Esophagus squamous epithelium (tissue), 5 donors: ENCODE measurements at places on chromosomes 11 and 22.

GRCh38 chr22:17980638-17981051, 43.7 kb downstream of the MICAL3 start:
- DNase-seq, result no peak

DNA sequence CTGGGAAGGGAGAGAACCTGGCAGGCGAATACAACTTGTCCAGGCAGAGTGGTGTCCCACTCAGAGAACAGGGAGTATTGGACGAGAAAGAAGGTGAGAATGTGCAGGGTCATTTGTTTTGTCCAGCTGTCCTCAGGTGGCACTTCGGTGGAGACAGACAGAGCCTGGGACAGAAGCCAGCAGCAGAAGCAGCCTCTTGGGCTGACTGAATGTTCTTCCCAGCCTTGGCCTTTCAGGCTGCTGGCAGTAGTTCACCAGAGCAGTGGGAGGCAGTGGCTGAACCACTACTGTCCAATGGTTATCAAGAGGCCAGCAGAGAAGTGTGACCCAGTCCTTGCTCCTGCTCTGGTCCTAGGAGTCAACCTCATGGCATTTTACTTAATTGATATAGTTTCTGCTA, 331.1 kb upstream of the NARS2 start:
- DNase-seq, result no peak

DNA sequence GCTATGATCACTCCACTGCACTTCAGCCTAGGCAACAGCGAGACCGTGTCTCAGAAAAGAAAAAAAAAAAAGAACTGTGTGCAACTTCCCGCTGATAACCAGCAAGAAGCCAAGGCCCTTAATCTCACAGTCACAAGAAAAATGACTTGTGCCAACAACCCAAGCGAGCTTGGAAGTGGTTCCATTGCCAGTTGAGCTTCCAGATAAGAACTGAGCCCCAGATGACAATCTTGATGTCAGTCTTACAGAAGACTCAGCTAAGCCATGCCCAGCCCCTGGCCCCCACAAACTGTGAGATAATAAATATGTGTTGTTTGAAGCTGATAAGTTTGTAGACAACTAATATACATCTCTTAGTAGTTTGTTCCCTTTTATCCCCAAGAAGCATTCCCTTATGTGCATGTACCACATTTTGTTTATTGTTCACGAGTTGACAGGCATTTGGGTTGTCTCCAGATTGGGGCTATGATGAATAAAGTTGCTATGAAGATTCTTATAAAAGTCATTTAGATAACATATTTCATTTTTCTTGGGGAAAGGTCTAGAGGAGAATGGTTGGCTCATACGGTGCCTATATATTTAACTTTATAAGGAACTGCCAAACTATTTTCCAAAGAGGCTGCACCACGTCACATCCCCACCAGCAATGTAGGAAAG, 85.9 kb downstream of the TIMP3 start:
- DNase-seq, result no peak

DNA sequence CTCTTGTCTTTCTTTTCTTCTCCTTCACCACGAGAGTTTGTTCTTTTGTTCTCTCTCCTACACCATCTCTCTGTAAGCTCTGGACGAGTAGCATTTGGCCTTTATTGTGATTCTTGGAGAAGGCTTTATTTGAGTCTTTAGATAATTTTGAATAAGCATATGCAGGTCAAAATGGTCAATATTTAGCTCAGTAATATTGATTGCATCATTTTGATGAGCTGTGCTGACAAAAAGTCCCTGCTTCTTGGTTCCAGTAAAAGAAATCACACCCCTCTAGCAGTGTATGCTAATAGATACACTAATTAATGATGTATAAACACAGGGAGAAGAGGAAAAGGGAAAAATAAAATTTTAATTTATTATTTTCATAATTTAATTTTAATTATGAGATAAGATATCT, 25.8 kb upstream of the MUC15 start:
- DNase-seq, result no peak

DNA sequence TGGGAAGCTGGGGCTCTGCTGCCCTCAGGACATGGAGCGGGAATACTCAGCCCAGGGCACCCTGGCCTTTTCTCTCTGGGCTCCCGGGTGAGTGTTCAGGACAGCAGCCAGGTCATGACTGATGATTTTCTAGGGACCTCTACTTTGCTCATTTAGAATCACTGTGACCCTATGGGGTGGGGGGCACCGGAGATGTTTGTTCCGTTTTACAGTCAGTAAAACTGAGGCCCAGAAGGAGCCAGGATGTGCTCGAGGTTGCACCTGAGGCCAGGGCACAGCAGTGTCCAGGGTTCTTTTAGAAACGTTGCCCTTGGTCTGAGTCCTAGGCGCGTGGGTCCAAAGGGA, 48.1 kb downstream of the SMIM38 start:
- no peak for DNase-seq

DNA sequence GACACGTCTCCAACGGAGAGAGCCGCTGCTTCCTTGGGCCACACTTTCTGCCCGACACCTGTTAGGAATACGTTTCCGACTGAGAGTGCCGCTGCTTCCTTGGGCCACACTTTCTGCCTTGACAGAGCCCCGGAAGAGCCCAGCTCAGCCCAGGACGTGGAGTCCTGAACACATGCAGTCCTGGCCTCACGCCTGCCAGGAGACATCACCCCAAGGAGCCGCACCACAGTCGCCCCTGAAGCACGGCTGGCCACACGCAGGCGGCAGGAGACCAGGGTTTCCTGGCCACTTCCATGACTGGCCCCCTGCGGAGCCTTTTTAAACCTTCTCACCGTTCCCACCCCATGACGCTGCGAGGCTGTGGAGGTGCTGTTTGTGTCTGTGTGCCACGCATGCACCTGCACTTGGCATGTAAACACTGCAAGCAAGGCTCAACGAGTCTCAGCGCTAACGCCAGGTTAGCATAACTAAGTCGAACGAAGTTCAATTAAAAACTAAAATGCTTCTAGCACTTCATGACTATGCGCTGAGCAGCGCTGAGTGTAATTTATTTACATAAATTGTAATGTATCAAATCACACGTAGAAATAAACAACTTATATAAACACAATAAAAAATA, 8.8 kb downstream of the TOLLIP start:
- DNase-seq, result no peak

DNA sequence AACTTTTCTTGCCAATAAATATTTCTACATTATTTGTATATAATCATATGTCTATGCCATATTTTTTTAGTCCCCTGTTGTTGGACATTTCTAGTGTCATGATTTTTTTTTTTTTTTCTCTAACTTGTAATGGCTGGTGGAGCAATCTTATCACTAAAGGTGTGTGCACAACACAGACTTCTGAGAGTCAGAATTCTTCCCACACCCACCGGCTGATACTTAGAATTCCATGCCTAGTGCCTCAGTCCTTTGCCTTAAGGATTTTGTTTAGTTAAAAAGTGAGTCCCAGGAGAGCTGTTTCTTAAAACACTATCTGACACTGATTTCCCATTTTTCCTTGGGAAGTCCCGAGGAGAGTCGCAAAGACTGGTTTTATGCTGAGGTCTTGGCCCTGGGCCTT, 87.7 kb upstream of the BARX2 start:
- DNase-seq, result no peak

DNA sequence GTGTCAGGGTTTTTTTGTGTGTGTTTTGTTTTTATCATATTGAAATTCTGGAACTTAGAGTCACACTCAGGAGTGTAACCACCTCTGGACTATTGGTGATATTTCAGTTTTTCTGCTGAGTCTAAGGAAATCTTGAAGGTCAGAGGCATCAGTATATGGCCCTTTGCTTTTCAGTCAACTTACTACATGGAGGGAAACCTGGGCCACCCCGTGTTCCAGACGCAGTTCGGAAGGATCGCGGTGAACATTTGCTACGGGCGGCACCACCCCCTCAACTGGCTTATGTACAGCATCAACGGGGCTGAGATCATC, 19.9 kb downstream of the UPB1 start:
- DNase-seq, result no peak

DNA sequence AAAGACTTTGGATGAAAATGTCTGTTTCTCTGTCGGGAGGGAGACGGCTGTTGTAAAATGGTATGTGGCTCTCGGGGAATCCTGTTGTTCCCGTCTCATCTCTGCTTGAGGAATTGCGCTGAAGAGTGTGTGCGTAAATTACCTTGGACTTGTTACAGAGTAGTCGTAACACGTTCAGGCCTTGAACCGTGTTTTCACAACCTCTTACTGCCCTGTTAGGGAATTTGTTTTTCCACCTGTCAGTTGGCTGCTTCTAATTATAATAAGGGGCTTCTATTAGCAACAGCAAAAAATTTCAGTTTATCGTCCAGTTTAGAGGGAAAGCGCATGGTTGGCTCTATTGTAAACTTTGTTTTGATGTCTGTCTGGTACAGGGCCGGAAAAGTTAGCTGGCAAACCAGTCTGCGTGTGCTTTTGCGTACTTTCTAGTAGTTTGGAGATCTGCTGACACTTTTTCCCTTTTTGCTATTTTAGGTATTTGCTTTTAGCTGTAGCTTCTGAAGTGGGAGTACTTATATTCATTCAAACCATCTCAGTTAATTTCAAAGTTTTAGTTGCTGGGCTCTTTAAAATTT, 1.5 kb downstream of the HIPK3 start:
- DNase-seq, result no peak

DNA sequence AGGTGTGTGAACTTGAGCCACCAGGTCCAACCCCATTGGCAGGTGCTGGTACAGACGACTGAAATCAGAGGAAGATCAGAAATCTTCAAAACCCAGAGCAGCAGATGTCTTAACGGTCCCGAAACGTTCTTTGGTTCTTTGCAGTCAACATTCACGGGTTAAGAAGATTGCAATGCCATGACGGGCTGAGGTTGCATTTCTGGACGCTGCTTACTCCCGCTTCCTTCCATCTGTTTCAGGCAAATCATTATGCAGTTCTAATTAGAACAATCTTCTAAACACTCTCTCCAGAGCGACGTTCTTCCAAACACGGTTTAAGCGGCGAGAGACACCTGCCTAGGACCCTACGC, 492 bp upstream of the LUZP2 start:
- no peak for DNase-seq

DNA sequence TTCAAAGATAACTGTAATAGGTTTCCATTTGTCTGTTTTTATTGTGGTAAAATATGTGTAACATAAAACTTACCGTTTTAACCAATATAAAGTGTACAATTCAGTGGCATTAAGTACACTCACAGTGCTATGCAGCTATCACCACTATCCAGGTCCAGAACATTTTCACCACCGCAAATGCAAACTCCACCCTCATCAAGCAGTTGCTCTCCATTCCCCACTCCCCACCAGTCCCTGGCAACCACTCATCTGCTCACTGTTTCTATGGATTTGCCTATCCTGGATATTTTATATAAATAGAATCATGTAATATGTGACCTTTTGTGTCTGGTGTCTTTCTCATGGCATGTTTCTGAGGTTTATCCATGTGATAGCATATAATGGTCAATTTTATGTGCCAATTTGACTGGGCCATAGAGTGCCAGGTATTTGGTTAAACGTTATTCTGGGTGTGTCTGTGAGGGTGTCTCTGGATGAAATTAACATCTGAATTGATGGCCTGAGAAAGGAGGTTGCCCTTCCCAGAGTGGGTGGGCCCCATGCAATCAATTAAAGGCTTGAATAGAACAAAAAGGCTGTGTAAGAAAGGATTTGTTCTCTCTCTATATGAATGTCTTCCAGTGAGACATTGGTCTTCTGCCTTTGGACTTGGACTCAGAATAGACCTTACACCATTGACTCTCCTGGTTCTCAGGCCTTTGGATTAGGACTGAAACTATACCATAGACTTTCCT, 17.2 kb upstream of the SMCO4 start:
- no peak for DNase-seq

GRCh38 chr11:108131993-108132392, 10.6 kb downstream of the ACAT1 start:
- DNase-seq, result no peak

GRCh38 chr22:44583061-44583760, 85.2 kb upstream of the RTL6 start:
- DNase-seq, result no peak

DNA sequence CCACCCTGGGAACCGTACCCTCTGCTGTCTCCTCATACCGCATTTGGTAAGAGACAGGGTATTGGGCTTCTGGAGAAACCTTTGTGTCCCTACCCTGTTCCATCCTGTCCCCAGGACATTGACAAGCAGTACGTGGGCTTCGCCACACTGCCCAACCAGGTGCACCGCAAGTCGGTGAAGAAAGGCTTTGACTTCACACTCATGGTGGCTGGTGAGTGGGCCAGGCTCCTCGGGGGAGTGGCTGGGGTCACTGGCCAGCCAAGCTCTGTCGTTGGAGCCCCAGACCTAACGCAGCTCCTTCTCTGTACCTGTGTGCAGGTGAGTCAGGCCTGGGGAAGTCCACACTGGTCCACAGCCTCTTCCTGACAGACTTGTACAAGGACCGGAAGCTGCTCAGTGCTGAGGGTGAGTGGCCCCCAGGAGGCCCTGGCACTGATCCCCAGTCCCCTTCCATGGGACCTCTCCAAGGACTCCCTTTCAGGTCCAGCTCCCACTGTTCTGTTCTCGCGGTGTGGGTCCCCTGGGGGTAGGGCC, 3.8 kb upstream of the GP1BB start:
- DNase-seq, result no peak

DNA sequence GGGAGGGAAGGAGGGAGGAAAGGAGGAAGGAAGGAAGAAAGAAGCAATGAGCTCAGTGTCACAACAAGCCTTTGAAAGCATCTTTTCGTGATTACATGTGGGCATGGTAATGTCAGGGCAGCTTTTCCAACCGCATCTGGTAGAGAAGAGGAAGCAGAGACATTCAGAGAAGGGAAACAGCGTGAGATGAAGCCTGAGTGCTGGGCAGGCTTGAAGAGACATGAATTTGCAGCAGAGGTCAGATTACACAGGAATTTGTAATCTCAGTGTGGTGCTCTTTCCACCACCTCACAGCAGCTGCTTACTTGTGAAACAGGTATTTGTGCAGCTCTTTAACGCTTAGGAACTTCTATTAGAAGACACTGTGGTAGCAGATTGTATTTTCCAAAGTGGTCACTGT, 289.5 kb upstream of the C11orf87 start:
- no peak for DNase-seq

DNA sequence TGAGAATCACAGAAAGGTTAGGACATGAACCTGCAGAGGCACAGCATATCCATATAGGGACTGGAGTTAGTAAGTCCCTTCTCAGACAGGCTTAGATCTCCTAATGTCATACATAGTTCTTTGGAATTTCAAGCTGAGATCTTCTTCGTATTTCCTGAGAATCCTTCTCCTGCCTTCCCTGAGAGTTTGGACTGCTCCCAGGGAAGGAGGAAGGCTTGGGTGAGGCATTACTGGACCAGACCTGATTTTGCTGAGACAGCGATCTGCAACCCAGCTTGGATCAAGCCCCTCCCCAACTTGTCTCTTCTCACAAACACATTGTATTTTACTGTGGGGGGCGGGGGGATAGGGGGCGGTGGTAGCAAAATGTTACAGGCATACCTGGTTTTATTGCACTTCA, 108.5 kb downstream of the TSPAN18 start:
- no peak for DNase-seq

- no peak for DNase-seq
Measured at GRCh38 chr22:21857481-21857914, 9.9 kb downstream of the MAPK1 start.

- DNase-seq, result no peak
Measured at GRCh38 chr11:7138051-7138450, 49.3 kb downstream of the RBMXL2 start.

GRCh38 chr22:31162015-31162765, 2.2 kb downstream of the RNF185 start:
- DNase-seq, result no peak
